ENCODE measurements at places on chromosomes 2 and 18.

DNA sequence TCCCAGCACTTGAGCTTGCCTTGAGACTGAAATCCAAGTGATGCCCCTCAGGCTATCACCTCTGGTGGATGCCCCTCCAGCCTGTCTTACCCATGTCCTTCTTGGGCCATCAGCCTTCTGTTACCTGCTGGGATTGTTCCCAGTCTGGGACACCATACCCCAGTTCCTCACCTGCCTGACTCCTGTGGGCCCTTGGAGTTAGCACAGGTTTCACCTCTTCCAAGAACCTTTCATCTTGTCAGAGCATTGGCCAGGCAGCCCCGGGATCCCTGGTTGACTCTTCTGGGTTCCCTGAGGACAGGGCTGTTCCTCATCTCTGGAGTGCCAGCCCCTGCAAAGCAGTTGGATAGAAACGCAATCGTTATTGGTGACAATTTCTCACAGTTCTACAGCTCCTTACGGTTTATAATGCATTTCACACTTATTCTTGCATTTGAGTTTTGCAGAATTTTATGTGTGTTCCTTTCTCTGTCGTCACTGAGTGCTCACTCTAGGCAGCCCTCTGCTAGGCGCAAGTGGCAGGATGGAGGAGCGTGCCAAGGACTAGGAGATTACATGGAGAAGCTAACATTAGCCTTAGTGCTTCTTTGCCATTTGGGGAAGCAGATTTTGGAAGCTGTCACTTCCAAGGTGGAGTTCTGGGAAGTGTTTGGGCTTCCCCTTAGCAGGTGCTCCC is 139.7 kb downstream of the DDX1 start:
- no peak overlapping the region for H3K4me3 ChIP-seq
- peaks cover 10% of the 10 kb centered on the region for H3K4me1 ChIP-seq
- no peak for DNase-seq
- H3K27ac ChIP-seq, result no peak overlapping the region
- H3K27me3 ChIP-seq, result no peaks in the 10 kb centered on the region

- no peaks in the 10 kb centered on the region for H3K4me1 ChIP-seq
- H3K4me3 ChIP-seq, result no peak overlapping the region
- DNase-seq, result no peak
These were observed 719.3 kb downstream of the PLCL1 start for GRCh38 chr2:198523710-198524109.

GRCh38 chr2:37477921-37478320 is 133.5 kb downstream of the QPCT start:
- no peaks in the 10 kb centered on the region for H3K4me1 ChIP-seq
- no peak overlapping the region for H3K27ac ChIP-seq
- no peak overlapping the region for H3K4me3 ChIP-seq

DNA sequence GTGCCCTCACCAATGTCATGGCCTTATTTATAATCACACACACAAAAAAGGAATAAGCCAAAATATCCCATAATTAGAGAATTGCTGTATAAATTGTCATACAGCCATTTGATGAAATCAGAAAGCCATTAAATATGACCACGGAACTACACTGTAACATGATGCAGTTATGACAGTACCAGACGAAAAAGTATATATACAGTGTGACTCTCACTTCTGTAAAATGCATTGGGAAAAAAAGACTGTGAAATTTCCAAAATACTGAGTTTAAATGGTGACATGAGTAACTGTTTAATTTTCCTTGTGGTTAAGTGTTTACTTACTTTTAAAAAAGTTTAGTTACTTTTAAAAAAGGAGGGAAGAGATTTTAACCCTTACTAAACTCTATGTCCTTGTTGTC is 25.4 kb downstream of the UXS1 start:
- no peak overlapping the region for H3K27ac ChIP-seq
- H3K27me3 ChIP-seq, result no peaks in the 10 kb centered on the region
- no peak for DNase-seq
- H3K4me1 ChIP-seq, result peaks cover 3% of the 10 kb centered on the region

DNA sequence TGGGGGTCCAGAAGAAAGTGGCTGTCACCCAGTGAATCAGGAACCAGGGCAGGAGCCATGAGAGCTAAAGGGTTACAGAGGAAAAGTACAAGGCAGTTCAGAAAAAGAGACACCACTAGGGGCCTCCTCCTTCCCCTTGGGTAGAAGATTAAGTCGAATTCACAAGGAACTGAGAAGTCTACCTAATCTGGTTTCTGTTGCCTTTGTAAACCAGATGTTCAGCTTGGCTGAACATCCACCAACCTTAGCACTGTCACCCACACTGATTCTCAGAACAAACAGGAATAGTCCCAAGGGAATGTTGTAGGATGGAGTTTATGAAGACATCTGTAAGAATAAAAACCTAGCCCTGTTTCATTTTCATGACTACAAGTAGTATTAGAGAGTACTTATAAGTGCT is 90.4 kb upstream of the NOSTRIN start:
- H3K36me3 ChIP-seq, result no peaks in the 10 kb centered on the region
- H3K27me3 ChIP-seq, result no peaks in the 10 kb centered on the region
- no peaks in the 10 kb centered on the region for H3K4me1 ChIP-seq
- DNase-seq, result no peak
- no peak overlapping the region for H3K27ac ChIP-seq
- no peak overlapping the region for H3K4me3 ChIP-seq

DNA sequence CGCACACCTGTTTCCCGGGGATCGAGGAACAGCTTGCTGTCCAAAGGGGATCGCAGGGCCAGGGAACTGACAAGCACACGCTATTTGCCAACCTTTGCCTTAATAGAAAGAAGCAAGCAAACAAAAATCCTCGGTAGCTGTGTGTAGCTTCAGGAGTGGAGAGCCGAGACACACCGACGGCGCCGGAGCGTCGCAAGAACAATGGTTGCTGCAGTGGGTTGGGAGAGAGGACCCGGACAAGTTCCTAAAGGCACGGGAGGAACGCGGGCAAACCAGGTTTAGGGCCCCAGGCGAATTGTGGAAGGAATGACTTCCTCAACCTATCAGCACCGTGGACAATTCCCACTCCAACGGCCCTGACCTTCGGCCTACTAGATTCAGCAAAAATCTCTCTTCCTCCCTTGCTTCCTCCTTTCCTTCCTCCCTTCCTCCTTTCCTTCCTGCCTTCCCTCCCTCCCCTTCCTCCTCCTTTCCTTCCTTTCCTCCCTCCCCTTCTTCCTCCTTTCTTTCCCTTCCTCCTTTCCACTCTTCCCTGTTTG is 4.9 kb upstream of the NEUROD1 start:
- no peaks in the 10 kb centered on the region for H3K36me3 ChIP-seq
- H3K27me3 ChIP-seq, result peaks cover 33% of the 10 kb centered on the region
- peak; percentile 85 for DNase-seq
- peak overlapping the region; percentile 12 for H3K27ac ChIP-seq
- peak overlapping the region; percentile 19 for H3K4me3 ChIP-seq

DNA sequence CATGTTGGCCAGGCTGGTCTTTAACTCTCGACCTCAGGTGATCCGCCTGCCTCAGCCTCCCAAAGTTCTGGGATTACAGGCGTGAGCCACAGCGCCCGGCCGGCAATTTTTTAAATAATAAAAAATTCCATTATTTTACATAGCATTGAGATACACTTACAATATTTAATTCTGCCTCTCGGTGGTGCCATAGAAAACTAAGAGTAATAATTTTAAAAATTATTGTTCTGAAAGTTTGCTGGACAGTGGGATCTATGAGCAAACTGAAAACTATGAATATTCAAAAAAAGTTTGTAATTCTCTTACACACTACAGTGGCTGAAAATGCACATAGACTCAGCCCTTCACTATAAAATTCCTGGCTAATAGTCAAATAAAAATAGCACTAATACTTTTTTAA is 90.9 kb upstream of the STON1 start:
- no peaks in the 10 kb centered on the region for H3K4me1 ChIP-seq
- DNase-seq, result no peak
- H3K4me3 ChIP-seq, result no peak overlapping the region
- no peaks in the 10 kb centered on the region for H3K36me3 ChIP-seq
- H3K27ac ChIP-seq, result no peak overlapping the region
- no peaks in the 10 kb centered on the region for H3K27me3 ChIP-seq

- no peaks in the 10 kb centered on the region for H3K36me3 ChIP-seq
- DNase-seq, result peak; percentile 11
- H3K27ac ChIP-seq, result no peak overlapping the region
- no peaks in the 10 kb centered on the region for H3K27me3 ChIP-seq
- H3K4me3 ChIP-seq, result no peak overlapping the region
- peaks cover 2% of the 10 kb centered on the region for H3K4me1 ChIP-seq
These were observed 25.5 kb downstream of the SP5 start for GRCh38 chr2:170740660-170741059.

DNA sequence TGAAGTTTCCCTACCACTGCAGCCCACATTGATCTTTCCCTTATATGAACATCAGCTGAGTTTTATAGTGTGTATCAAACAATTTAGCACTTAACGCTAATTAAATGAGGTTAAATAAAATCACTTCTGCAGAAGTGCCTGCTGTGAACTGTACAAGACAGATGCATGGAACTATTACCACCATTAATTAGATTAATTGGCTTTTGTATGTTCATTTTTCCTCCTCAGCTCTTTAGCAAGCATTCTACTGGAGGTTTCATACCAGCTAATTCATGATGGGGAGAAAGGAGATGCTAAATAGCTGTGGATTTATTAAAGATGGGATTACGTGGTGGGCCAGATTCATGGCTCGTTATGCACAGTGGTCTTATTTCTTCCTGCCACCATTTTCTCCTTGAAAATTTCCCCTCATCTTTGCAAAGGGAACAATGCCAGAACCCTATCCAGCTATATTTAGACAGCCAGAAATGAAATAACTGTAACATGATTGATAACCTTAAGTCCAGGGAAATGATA is 96.7 kb downstream of the CNTNAP5 start:
- no peaks in the 10 kb centered on the region for H3K36me3 ChIP-seq
- H3K4me3 ChIP-seq, result no peak overlapping the region
- no peaks in the 10 kb centered on the region for H3K4me1 ChIP-seq
- no peaks in the 10 kb centered on the region for H3K27me3 ChIP-seq
- H3K27ac ChIP-seq, result no peak overlapping the region

- H3K4me1 ChIP-seq, result peaks cover 30% of the 10 kb centered on the region
- no peaks in the 10 kb centered on the region for H3K27me3 ChIP-seq
- H3K36me3 ChIP-seq, result no peaks in the 10 kb centered on the region
- H3K4me3 ChIP-seq, result no peak overlapping the region
These were observed 82.5 kb downstream of the SEPTIN10 start for GRCh38 chr2:109531221-109531620.

GRCh38 chr2:199219551-199219950 is 238.2 kb downstream of the SATB2 start:
- H3K36me3 ChIP-seq, result no peaks in the 10 kb centered on the region
- H3K4me1 ChIP-seq, result no peaks in the 10 kb centered on the region
- no peaks in the 10 kb centered on the region for H3K27me3 ChIP-seq
- H3K27ac ChIP-seq, result no peak overlapping the region

- H3K27me3 ChIP-seq, result no peaks in the 10 kb centered on the region
- no peak for DNase-seq
- H3K4me3 ChIP-seq, result no peak overlapping the region
- peaks cover 11% of the 10 kb centered on the region for H3K4me1 ChIP-seq
- H3K36me3 ChIP-seq, result no peaks in the 10 kb centered on the region
- no peak overlapping the region for H3K27ac ChIP-seq
These were observed 53.0 kb upstream of the ID2 start for GRCh38 chr2:8628866-8629209.

GRCh38 chr2:80719607-80720006 is 415.1 kb upstream of the LRRTM1 start:
- H3K4me1 ChIP-seq, result no peaks in the 10 kb centered on the region
- no peaks in the 10 kb centered on the region for H3K27me3 ChIP-seq
- H3K36me3 ChIP-seq, result no peaks in the 10 kb centered on the region
- DNase-seq, result no peak
- no peak overlapping the region for H3K4me3 ChIP-seq

- no peaks in the 10 kb centered on the region for H3K27me3 ChIP-seq
- DNase-seq, result no peak
- no peak overlapping the region for H3K27ac ChIP-seq
- H3K36me3 ChIP-seq, result no peaks in the 10 kb centered on the region
These were observed 1343.2 kb upstream of the LRRTM1 start for GRCh38 chr2:81647715-81648230.

DNA sequence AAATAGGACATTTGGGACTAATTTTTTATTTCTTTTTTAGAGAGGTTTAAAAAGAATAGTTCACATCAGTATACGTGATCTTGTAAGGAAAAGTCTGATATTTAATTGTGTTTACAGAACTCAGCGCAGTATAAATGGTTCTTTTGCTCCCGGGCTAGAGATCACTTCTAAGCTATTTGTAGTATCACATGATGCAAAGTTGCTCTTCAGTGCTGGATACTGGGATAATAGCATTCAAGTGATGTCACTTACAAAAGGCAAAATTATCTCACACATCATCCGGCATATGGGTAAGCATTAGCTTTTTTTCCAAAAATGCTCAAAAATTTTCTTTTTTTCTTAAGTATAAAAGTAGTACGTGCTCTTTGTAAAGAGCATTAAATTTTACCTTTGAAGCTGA is 37.4 kb upstream of the CYP20A1 start:
- H3K27ac ChIP-seq, result no peak overlapping the region
- H3K4me1 ChIP-seq, result no peaks in the 10 kb centered on the region
- H3K27me3 ChIP-seq, result no peaks in the 10 kb centered on the region
- no peak overlapping the region for H3K4me3 ChIP-seq
- H3K36me3 ChIP-seq, result peaks cover 14% of the 10 kb centered on the region

DNA sequence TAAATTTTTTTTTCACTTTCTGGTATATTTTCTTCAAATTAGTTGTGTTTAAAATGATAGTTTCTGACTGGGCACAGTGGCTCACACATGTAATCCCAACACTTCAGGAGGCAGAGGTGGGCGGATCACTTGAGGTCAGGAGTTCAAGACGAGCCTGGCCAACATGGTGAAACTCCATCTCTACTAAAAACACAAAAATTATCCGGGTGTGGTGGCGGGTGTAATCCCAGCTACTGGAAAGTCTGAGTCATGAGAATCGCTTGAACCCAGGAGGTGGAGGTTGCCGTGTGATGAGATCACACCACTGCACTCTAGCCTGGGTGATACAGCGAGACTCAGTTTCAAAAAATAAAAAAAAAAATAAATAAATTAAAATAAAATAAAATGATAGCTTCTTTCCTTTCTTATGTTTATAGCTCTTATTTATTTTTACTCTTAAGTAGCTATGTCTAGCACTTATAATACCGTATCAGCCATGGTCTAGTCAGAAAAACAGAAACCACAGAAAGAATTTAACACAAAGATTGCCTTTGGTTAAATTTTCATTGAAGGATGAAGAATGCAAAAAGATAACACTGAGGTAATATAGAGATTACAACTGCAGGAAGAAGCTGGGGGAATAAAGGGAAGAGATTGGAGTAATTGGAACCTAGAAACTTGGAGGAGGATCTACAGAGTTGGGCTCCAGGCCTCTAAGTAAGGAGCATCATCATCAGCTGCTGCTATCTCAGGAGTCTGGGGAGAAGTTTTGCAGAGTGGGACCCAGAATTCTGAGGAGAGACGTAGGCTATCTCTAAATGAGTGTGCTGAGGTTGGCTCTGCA is 54.7 kb upstream of the MBOAT2 start:
- no peak overlapping the region for H3K4me3 ChIP-seq
- H3K4me1 ChIP-seq, result peaks cover 4% of the 10 kb centered on the region
- no peak overlapping the region for H3K27ac ChIP-seq
- no peaks in the 10 kb centered on the region for H3K27me3 ChIP-seq

- no peak overlapping the region for H3K4me3 ChIP-seq
- peaks cover 7% of the 10 kb centered on the region for H3K36me3 ChIP-seq
- H3K27me3 ChIP-seq, result no peaks in the 10 kb centered on the region
- DNase-seq, result no peak
These were observed 265.3 kb downstream of the SETBP1 start for GRCh38 chr18:44945888-44946401.
